ENCODE measurements at places on chromosomes 6 and 20.

GRCh38 chr20:1945660-1946059 is 48.2 kb downstream of the PDYN start:
- no peaks in the 10 kb centered on the region for H3K27me3 ChIP-seq
- H3K36me3 ChIP-seq, result no peaks in the 10 kb centered on the region
- no peak for DNase-seq

DNA sequence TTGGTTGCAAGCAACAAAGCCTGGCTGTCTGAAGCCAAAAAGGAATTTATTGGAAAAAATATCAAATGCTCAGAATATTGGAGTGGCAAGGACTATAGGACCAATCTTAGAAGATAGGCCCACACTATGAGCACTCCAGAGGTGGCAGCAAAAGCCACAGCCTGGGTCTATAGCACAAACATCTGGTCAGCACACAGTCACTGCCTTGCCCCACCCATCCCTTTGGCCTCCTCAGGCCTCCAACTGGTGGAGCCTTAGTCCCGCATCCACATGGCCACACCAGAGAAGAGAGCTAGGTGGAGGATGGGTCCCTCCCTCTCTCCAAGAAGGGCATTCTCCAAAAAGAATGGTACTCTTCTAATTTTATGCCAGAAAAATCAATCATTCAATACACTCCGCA is 14.0 kb downstream of the NUDT3 start:
- no peaks in the 10 kb centered on the region for H3K4me1 ChIP-seq
- no peaks in the 10 kb centered on the region for H3K27me3 ChIP-seq
- no peak overlapping the region for H3K27ac ChIP-seq
- no peak for DNase-seq
- no peak overlapping the region for H3K4me3 ChIP-seq

DNA sequence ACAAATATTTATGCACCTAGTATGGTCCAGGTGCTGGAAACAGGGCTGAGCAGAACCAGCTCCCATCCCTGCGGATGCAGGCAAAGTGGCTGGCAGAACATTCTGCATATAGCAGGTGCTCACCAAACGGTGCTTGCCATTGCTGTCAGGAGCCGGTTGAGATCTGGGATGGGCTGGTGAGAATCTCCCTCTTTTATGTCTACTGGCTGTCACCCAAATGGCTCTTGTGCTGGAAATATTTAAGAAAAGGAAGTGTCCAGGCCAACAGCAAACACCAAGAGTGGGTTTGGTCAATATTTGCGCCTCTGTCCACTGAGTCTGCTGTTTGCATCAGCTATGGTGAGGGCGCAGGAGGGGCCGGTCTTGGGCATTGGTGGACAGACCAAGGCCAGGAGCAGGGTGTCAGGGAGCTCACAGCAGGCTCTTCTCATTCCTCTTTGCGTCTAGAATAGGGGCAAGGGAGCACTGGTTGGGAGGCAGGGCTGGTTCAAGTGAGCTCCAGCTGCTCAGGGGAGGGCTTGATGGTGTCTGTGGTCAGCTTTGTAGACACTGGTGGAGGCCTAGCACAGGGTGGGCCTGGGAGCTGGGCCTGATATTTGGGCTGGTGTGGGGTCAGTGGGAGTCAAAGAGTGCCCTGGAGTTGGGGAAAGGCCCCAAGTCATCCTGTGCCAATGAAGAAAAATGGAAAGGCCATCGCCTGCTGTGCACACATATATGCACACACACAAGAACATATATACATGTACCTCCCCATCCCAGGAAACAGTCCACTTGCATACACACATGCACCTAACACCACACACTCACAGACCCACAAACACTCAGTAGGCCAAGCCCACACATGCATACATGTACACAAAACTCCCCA is 1.4 kb upstream of the BPIFB2 start:
- no peak for DNase-seq
- no peaks in the 10 kb centered on the region for H3K27me3 ChIP-seq
- H3K27ac ChIP-seq, result no peak overlapping the region
- H3K4me3 ChIP-seq, result no peak overlapping the region
- H3K4me1 ChIP-seq, result no peaks in the 10 kb centered on the region
- H3K36me3 ChIP-seq, result no peaks in the 10 kb centered on the region

- DNase-seq, result no peak
- H3K27ac ChIP-seq, result no peak overlapping the region
- H3K36me3 ChIP-seq, result no peaks in the 10 kb centered on the region
- H3K4me1 ChIP-seq, result no peaks in the 10 kb centered on the region
- H3K27me3 ChIP-seq, result no peaks in the 10 kb centered on the region
Observed at GRCh38 chr6:140779341-140779740, 1353.4 kb upstream of the GJE1 start.

GRCh38 chr6:18753076-18753475 is 365.9 kb downstream of the RNF144B start:
- no peaks in the 10 kb centered on the region for H3K36me3 ChIP-seq
- H3K4me3 ChIP-seq, result peak overlapping the region; percentile 33
- no peaks in the 10 kb centered on the region for H3K27me3 ChIP-seq
- DNase-seq, result no peak
- no peaks in the 10 kb centered on the region for H3K4me1 ChIP-seq
- H3K27ac ChIP-seq, result peak overlapping the region; percentile 30
